ENCODE measurements at places on chromosomes 7 and 10.

DNA sequence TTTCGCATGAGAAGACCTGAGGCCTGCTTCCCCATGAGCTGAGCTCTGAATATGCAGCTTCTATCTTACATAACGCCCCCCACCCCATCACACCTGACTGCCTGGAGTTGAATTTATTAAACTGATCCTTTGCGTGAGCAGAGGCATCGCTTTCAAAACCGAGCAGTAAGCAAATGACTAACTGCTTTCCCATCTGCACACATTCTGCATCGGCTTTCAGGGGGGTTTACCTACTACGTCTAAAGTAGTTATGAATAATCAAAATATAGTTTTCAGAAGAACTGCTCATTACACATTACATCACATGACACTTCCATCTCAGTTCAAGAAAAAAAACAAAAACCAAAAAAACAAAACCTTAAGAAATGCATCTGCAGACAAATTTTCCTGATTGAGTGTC is 54.7 kb upstream of the EGR2 start:
- DNase-seq: no peak

DNA sequence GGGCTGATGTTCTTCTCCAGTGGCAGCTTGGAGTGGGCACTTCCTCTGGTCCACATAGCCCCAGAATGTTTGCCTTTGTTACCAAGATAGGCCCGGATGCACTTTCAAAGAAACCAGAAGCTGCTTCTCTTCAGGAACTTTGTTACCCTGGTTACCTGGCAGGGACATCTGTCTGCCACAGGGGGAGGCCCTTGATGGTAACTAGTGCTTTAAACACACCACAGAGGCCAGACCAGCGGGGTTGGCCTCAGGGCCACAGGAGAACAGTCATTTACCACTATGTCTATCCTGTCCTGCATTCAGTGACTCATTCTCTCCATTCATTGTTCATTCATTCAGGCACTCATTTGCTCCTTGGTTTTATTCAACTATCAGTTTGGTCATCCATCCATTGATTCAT is 11.9 kb upstream of the PLEKHA1 start:
- DNase-seq: no peak

DNA sequence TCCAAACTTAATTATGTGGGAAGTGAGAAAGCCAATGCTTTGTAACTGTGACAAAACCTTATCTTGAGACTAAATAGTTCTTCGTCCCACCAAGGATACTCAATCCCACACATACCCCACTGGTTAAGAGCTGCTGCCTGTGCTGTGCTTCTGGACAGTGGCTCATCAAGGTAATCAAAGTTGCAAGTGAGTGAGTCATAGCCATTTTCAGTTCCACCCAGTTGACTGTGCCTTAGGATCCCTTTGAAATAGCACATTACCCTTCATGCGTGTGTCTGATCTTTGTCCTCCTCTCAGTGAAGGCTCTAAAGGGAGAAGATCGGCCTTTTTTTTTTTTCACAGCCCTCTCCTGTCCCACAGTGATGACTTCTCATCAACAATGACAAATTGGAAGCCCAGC is 706.0 kb upstream of the AUTS2 start:
- peak; percentile 90 for DNase-seq

GRCh38 chr7:28773423-28774145 is 184.5 kb downstream of the TRIL start:
- no peak for DNase-seq

DNA sequence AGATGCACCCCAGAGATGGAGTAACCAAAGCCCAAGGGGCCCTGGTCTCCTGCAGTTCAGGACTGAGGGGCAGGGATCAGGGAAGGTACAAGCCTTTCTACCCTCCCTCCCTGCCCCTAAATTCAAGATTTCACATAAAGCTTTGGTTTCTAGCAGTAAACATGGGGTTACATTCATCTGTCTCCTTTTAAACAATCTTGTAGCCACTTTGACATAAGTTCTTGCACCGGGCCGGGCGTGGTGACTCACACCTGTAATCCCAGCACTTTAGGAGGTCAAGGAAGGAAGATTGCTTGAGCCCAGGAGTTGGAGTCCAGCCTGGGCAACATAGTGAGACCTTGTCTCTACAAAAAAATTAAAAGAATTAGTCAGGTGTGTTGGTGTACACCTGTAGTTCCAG is 4.0 kb upstream of the ACTR3C start:
- DNase-seq: no peak

DNA sequence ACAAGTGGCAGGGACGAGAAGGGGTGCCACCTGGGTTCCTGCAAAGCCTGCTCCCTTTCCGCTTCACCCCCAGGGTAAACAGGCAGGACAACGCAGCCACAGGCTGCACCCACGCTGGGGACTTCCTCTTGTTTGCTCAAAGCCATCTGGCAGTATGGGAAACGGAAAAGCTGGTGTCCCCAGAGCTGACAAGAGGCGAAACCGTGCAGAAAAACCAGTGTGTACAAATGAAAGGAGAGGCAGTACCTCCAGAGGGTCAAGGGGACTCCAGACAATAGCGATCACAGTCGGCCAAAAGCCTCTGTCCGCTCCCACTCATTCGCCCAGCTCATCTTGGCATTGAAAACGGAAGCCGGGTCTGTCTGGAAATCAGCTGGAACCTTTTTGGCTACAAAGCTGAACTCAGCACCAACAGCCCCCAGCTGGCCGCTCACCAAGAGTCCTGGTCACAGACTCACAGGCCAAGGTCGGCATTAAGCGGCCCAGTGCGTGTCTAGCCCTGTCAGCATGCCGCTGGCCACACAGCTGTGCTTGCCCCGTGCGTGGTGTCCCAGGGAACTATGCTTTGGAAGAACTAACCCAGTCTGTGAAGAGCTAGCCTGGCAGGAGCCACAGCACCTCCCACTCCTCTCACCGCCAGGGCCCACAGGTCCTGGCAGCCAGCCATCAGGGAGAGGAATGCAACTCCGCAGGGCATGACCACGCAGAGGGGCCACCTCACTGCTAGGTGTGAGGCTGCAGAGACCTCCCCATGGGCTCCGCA is 10.4 kb downstream of the TNS3 start:
- DNase-seq: peak; percentile 82

DNA sequence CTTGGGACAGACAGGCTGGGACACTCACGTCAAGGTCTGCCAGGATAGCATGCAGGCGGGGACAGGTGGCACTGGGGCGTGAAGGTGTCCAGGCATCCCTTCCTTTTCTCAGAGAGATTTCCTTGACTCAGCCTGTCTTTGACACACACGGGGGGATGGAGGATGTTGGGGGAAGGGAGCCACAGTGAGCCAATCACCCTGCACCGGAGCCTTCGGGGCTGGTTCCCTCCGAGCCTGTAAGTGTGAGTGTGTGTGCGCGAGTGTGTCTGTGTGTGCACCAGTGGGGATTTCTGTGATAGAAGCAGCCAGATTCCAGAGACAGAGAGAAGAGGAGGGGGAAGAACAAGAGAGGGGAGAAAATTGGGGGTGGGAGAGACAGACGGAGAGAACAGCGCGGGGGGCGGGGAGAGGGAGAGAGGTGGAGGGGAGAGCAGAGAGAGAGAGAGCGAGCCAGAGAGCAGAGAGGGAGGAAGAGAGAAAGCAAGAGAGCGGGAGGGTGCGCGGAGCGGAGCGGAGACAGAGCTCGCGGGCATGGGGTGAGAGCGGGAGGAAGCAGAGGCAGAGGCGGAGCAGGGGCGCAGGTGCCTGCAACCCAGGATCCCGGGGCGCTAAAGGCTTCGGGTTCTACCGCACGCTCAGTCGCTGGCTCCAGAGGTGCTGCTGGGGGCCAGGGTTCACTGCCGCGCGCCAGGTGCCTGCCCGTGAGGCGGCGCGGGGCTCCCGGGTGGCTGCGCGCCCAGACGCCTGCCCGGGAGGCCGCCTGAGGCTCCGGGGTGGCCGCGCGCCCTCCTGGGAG is 466 bp upstream of the GPR26 start:
- DNase-seq: no peak

DNA sequence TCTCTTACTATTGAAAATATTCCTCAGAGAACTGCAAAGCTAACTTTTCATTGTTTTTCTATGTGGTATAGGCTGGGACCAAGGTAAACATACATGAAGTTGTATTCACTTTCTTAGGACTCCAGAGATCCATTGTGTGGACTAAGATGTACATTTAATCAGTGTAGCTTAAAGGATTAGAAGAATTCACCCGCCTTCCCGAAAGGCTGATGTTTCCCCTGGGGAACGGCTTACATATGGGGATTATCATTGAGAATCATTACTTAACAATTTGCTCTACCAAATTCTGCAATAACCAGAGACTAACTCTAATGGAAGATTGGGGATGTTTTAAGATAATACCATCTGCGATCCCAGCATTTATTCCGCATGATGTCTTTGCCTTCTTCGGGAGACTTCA is 257.1 kb upstream of the KIAA1217 start:
- DNase-seq: no peak

- DNase-seq: no peak
Measured at GRCh38 chr7:126659124-126659523, 593.6 kb downstream of the GRM8 start.

GRCh38 chr7:123795917-123796316 is 47.1 kb upstream of the WASL start:
- no peak for DNase-seq

GRCh38 chr10:86373251-86373650 is 6.7 kb upstream of the GRID1 start:
- DNase-seq: no peak

DNA sequence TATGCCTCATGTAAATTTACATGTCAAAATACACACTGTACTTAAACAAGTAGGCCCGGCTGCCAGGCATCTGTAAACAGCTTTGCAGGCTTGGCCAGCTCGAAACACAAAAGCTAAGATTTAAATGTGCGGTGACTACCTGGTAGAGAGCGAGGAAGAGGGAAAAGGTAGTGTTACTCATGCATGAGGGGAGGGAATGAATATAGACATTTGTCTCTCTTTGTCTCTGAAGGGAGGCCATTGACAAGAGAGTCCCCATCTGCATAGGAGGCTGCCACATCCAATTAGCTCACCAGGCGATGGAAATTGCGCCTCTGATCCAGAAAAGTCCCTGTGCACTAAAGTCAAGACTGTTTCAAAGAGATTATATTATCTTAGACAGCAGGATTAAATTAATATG is 535.8 kb downstream of the PTPRN2 start:
- no peak for DNase-seq
